NCI-H526 (cell line): ENCODE measurements at places on chromosomes 6 and 20.

GRCh38 chr20:14845199-14846160 is 508.1 kb upstream of the FLRT3 start:
- no peak for DNase-seq

DNA sequence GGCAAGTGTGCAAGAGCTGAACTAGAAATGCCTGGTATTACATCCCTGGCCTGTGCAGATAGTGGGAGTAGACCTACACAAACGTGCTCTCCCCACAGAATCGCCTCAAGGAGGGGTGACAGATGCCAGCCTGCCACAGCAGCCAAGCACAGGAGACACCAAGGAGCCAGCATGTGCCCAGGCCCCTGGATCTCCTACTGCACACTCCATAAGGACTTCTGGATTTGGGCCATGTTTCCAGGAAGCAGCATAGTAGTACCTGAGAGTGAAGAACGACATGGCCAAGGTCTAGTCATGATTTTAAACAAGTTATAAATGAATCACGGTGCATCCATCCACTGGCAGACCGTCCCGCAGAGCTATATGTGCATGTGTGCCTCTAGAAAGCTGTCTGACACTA is 232.2 kb downstream of the SYNDIG1 start:
- DNase-seq: no peak

DNA sequence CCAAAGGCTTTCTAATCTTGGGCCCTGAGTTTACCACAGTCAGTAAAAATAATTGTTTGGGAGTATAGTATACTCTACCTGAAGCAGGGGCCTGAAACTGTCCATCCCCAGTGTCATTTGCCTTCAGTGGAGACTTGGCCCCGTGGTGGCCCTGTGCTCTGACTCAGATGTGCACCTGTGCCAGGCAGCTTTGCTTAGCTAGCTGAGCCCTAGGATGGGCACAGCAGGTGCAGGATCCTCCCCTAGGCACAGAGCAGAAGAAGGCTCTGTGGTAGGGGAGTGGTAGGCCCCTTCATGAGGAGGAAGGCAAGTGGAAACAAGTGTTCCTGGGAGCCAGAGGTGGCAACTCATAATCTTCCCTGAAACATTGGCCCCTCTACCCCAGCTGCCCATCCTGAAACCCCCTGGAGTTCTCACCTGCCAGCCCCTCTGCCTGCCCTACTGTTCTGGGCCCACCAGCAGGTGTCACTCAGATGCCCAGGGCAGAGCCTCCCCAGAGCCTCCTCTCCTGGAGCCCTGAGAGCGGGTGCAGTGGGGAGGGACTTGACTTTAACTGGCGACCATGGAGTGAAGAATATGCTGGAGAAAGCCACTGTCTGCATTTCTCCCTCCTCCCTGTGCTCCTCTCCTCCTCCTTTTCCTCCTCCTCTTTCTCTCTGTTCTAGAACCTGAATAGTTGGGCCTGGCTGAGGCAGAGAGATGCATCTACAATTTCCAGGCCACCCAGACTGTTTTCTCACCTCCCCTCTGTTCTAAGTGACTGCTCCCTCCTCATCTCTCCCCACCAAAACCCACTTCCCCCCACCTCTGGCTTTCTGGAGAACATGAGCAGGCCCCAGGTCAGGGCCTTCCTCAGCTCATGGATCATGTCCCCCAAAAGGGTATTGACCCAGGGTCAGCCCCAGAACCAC is 2.9 kb downstream of the CPNE5 start:
- no peak for DNase-seq

DNA sequence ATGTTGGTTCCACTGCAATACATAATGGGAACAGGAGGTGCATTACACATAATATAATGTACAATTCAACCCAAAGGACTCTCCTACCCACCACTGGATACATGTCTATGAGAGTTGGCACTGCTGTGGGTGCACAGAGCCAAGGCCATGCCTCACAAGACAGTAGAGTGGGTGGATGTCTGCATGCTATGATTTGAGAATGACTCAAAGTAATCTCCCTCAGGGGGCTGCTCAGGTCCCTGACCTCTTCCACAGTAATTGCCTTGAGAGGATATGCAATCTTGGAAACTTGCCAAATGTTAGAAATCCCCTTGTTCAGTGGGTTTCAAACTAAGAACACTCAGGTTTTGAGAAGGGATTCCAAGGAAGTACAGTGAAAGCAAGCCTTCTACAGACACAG is 79.0 kb downstream of the ANKEF1 start:
- DNase-seq: no peak

DNA sequence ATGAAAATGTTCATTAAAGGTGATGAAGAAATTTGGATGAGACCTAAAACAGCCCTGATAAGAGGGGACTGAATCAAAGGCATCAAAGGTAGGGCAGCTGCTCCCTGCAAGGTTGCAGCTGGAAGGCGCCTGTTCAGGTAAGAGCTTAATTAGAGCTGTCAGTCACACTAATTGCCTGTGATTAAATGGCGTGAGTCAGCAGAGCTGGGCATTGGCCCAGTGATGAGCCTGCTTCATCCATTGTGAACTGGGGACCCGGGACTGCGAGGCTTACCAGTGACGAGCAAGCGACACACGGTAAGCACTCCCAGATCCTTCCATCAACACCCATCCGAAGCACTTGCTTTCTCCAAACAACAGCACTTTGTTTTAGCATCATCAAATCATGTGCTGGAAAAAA is 621.5 kb upstream of the CDH4 start:
- no peak for DNase-seq

DNA sequence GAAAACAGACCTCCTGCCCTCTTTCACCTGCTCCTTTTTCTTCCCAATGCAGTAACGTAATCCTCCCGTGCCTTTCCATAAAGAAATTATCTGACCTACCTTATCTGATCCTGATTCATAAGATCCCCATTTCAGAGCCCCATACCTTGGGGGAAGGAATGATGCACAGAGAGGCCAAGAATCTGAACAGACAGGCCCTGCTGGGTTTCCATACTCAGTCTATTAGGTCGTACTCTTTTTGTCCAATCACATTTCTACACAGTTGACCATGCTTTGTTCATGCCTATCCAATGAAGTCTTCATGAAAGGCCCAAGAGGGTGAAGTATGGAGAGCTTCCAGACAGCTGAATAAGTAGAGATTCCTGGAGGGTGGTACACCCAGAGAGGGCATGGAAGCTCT is 25.3 kb downstream of the SRPK1 start:
- DNase-seq: no peak

- DNase-seq: peak; percentile 56
Measured at GRCh38 chr20:25196786-25197120, 1.2 kb downstream of the ENTPD6 start.

GRCh38 chr6:157455731-157456523 is 74.9 kb downstream of the ZDHHC14 start:
- no peak for DNase-seq

DNA sequence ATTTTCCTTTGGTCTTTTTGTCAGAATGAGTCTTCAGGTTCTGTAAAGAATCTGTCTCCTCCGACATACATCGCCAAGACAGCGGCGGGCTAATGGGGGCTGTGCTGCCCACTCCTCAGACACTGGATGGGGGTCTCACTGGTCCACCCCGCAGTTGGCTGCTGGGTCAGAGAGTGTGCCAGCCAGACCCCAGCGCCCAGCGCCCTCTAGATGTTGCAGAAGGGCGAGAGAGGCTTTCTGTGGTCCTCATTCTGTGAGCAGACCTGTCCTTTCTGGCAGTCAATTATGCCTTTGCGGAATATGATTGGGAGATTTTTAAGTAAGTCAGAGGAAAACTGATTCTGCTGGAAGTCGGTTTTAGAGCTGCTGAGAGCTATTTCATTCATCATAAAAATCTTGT is 7.8 kb upstream of the CCR6 start:
- DNase-seq: peak; percentile 28

- peak; percentile 74 for DNase-seq
Measured at GRCh38 chr6:34791701-34792604, at the start of gene BLTP3A. Gene BLTP3A (plus strand): TSS chr6:34792083. CDS start chr6:34792251, 168 bp downstream.

DNA sequence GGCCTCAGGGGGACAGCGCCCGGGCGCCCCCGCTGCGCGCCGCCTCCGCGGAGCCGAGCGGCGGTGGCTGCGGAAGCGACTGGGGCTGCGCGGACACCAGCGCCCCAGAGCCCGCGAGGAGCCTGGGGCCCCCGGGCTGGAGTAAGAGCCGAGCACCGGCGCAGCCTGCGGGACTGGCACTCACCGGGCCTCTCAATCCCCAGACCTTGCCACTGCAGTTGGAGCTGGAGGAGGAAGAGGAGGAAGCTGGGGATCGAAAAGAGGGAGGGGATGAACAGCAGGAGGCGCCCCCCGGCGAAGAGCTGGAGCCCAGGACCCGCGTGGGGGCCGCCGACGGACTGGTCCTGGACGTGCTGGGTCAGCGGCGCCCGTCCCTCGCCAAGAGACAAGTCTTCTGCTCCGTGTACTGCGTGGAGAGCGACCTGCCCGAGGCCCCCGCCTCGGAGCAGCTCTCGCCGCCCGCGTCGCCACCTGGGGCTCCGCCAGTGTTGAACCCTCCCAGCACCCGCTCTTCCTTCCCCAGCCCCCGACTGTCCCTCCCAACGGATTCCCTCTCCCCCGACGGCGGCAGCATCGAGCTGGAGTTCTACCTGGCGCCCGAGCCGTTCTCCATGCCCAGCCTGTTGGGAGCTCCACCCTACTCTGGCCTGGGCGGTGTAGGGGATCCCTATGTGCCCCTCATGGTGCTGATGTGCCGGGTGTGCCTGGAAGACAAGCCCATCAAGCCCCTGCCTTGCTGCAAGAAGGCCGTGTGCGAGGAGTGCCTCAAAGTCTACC is 590 bp downstream of the RNF217 start:
- no peak for DNase-seq

GRCh38 chr6:6494677-6495076 is 93.8 kb upstream of the LY86 start:
- DNase-seq: peak; percentile 59

- DNase-seq: peak; percentile 11
Measured at GRCh38 chr6:107655245-107655644, 165.3 kb downstream of the SOBP start.

DNA sequence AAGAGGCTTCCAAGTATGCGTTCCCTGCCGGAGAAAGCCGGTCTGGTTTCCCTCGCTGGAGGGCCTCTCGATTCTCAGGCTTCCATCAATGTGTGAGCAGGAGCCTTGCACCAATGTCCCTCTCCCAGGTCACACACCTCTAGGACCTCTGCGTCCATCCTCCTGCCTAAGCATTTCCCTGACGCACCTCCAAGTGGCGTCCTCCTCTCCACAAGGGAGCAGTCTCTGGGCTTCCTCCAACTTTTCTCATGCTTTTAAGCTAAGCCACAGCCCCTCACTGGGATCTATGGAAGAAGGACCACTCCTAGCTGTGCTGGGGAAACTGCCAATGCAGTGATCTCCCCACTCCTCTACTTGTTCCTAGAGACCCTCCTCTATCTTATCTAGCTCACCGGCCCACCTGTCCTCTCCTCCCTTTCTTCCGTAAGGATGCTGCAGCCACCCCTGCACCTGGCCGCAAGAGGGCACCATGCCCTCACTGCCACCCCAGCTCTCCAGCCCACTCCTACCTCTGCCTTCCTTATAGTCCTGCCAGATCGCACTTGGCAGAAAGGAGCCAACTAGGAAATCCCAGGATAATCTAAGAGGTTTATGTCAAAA is 258.7 kb downstream of the LRFN2 start:
- peak; percentile 82 for DNase-seq

DNA sequence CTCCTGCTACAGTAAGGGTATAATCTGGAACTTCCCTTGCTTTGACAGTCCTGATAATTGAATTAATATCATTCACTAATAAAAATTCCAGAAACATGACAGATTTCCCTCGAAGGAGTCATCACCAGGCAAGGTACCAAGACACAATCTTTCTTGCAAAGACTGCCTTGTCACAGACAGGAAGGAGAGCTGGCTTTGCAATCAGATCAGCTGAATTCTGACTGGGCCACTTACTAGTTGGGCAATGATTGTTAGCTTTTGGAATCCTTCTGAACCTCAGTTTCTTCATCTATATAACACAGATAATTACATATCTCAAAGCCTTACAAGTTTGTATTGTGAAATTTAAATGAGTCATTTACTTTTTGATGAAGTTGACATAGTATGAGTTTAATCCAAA is 344.2 kb downstream of the RFPL4B start:
- DNase-seq: no peak

GRCh38 chr6:131023834-131024504 is 39.1 kb downstream of the EPB41L2 start:
- DNase-seq: no peak

GRCh38 chr6:36581716-36582115 is 12.4 kb upstream of the SRSF3 start:
- no peak for DNase-seq

- no peak for DNase-seq
Measured at GRCh38 chr6:154865291-154865690, 129.8 kb upstream of the TIAM2 start.

- no peak for DNase-seq
Measured at GRCh38 chr6:154876486-154877280, 118.4 kb upstream of the TIAM2 start.

GRCh38 chr20:23584434-23585199 is 16.3 kb upstream of the CST9L start:
- DNase-seq: no peak

DNA sequence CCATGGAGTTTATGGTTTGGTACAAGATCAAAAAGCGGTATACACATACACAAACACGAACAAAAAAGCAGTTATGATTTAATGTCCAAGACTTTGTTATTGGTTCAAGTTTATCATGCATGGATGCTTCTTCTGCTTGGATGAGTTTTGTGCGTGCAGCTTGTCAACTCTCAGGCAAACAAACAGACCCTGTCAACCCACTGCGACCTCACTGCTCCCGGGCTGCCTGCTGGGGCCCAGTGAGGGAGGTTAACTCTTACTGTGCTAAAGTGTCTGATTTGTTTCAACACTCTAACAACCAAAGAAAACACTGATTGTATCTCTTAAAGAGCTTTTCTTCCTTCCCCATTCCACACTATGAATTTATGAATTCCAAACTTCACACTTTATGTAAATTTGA is 26.8 kb upstream of the DDR1 start:
- DNase-seq: peak; percentile 20

- no peak for DNase-seq
Measured at GRCh38 chr6:35370124-35370741, 27.9 kb downstream of the PPARD start.

GRCh38 chr6:13470238-13471140 is 16.9 kb downstream of the GFOD1 start:
- DNase-seq: peak; percentile 83

DNA sequence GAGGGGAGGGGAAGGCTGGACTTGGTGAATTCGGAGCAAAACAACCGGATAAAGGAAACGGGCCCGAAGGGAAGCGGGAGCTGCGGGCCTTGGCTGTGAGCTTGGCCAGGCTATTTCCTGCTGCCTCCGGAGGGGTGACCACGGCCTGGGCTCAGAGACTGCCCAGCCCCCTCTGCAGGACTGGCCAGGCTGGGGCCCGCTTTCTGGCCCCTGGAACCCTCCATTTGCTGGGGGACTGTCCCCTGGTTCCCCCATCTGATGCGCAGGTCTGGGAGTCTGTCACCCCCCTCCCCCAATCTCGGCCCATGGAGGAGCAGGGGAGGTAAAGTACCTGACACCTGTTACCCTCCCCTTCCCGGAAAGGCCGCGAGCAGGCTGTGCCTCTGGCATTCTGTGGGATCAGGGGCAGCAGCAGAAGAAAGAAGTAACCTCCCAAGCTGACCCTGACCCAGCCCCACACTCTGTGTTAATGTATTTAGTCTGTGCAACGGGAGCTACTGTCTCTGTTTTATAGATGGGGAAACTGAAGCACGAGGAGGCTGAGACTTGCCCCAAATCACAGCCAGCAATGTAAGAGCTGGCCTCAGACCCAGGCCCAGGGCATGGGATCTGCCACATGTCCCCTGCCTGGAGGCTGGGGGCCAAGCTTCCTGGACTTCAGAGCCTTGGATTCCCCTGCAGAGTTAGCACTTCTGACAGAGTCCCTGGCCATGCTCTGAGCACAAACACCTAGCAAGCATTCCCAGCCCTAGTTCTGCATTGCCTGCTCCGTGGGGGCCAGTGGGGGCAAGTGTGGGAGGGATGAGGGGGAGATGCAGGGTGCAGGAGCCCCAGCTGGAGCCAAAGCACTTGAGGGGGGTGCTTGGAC is 3.5 kb downstream of the C20orf204 start:
- DNase-seq: no peak
